ENCODE measurements at places on chromosomes 4 and X. TPM values are rescaled to one million over a fixed set of nuclear protein-coding genes. Genes with fewer than 3 reads are reported as not detected.
A peak's percentile ranks its signal among the peaks of the same experiment; 100 is the strongest.

Gene NR0B1
- total RNA-seq = not detected

Gene OTC
- total RNA-seq = 1.5 TPM

Gene PORCN
- total RNA-seq = 4.0 TPM

Gene MAGEE1
- 0.64 TPM for total RNA-seq

DNA sequence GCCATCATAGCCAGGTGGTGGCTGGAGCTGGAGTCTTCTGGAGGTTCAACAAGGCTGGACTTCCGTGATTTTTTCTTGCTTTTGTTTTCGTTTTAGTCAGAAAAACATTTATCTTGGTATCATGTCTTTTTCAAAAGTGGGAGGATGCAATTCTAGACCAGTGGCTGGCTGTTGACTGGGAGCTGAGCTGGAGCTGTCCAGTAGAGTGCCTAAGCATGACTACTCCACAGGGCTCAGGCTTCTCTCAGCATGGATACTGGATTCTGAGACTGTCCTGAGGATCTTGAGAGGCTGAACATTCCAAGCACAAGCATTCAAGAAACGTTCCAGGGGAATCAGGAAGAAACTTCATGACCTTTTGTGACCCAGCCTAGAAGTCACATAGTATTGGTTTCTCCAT, 598.1 kb downstream of the MID1IP1 start:
- no peak for DNase-seq

GRCh38 chrX:69510137-69510715, 6.1 kb downstream of the NALF2 start:
- DNase-seq = no peak

DNA sequence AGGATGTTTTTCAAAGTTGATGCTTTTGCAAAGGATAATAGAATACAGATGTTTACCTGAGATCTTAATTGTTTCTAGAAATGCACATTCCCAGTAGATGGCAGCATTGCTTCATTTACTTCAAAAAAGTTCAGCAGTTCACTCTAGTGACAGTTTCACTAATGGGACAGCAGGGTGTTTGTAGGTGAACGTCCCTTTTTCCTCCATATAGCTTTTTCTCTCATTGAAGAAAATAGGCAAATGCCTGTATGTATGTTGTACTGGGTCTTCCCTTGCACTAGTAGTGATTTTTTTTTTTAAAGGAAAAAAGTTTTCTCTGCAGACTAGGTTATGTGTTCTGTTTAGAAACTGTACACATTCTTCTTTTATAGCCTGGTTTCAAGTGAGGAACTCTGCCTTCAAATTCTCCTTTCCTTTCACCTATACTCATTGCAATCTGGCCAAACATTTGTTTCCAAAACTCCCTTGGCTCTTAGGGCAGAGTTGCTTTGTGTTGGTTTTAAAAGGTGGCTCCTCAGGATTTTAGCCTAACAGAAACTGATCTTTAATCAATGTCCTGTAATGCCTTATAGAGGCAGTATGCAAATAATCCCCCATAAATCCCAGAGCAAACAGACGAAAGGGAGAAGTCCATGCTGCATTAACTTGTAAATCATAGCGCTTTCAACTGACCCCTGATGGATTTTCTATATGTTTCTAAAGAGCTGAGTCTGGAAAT, 86.3 kb downstream of the EGF start:
- DNase-seq = no peak

DNA sequence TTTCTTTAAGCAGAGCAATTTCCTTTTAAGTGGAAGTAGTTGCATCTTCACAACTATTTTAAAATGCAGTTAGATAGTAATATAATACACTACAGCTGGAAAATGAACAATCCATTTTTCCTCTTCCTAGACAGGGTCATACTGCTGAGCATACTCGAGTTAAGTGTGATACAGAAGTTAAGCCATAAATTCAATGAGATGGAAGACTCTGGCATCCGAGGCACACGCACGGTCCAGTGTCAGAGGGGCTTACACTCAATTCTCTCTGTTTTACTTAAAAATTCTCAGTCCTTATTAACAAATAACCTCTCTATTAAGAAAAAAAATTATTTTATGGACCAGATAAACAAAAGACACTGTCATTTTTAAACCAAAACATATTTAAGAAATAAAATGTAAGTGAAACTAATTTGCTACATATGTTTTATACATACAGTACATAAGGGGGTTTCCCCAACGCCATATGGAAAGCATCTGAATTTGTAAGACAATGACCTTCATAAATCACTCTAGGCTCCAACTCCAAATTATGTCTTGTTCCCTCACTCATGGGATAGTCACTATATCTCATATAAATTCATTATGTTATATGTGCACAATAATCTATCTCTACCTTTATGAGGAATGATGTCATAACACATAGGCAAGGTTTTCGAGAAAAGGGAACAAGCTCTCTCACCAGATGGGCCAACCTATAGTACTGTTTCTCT, 315.3 kb downstream of the PAPSS1 start:
- no peak for DNase-seq

DNA sequence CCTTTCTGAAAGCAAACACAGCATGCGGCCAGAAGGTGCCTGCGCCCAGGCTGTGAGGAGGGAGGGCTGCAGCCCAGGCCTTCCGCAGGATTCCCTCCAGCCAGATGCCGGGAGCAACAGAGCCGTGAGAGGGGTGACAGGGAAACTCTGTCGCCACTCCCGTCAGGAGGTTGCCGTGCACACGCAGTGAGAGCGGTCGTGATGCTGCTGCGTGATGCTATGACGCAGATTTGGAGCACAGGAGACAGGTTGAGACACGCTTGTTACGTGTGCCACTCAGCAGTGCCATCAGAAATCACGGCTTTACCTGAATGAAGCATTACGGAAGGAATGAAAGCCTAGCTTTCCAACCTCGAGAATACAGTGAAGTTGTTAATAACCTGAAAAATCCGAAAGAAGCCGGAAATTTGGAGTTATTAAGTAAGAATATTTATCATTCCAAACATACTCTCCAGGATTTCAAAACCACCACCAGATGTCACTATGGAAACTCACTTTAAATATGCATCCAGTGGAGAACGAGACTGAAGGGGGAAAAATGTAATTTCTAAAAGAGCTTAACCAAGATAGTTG, 54.4 kb downstream of the FAT1 start:
- no peak for DNase-seq

DNA sequence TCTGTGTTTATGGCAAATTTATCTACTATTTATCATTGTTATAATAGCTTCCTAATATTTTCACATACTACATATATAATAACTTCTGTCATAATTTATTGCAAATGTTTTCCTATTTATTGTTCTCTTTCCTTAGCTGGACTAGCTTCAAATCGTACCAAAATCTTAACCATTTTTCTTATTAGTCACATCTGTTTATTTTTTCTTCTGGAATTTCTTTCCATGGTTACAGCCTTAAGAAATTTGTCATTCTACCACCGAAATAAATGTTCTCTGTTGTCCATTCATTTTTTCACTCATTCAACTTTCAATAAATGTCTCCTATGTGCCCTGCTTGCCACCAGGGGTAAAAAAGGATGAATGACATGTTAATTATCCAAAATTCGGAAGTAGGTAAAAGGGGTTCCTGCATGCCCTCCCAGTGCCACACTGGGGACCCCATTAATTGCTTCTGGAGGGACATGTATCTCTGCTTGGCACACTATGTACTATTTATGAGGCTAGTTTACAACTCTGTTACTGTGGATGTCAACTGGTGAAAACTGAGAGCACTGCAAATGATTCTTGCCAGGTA, 182.1 kb downstream of the SH3KBP1 start:
- DNase-seq = no peak

- no peak for DNase-seq
These were observed 92.7 kb upstream of the RPL34 start for GRCh38 chr4:108527723-108528122.

DNA sequence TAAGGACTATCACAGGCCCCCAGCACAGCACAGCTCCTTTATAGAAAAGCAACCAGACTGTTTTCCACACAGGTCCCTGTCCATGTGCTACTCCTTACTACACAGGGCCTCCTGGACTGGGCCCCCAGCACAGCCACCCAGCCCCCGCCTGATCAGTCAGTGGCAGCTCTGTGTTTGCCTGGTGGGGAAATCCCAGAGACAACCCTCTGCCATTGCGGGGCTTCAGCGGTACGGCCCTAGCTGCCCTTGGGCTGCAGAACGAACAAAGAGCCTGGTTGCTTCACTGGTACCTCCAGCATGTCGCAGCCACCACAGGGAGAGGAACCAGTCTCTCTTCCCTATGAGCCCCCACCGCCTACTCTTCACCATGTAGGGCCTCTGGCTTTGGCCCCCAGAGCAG, 30.7 kb downstream of the CBR4 start:
- no peak for DNase-seq

DNA sequence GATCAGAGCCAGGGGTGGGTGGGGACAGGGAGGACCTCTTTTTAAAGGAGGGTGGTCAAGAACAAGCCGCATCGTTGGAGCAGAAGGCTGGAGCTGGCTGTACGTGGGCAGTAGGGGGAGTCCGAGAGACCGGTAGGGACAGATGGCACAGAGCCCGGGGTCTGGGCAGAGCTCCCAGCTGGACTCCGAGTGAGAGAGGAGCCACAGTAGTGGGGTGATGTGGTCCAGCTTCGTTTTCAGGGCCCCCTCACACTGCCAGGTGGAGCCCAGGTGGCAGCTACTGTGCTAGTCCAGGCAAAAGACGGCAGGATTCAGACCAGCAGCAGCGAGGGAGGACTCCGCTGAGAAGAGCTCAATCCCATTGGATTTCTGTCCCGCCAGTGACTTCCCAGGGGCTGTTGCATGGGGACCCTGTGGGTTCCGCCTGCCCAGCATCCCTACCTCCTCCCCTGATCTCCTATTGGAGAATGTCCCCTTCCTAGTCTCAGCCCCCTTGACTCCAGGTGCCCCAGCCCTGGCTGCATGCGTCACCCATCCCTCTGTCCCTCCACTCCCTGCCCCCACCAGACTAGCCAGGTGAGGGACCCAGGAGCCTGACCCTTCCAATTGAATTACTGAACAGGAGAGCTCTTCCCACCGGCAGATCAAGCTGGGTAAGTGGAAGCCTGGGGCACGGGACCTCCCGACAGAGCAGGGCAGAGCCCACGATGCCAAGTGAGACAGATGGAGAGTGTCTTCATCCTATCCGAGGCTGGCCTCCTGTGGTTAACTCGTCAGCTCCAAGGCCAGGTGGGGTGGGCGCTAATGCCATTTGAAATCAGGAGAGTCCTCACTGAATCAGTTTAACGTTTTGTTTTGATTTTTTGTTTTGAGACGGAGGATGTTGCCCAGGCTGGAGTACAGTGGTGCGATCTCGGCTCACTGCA, 2.9 kb downstream of the ARHGAP4 start:
- DNase-seq = peak; percentile 71

GRCh38 chr4:154489558-154490233, 1.9 kb downstream of the DCHS2 start:
- no peak for DNase-seq

Measured in left colon (tissue), 2 donors.